Colonic mucosa (tissue), 4 donors: ENCODE measurements at places on chromosomes 16 and 17.

DNA sequence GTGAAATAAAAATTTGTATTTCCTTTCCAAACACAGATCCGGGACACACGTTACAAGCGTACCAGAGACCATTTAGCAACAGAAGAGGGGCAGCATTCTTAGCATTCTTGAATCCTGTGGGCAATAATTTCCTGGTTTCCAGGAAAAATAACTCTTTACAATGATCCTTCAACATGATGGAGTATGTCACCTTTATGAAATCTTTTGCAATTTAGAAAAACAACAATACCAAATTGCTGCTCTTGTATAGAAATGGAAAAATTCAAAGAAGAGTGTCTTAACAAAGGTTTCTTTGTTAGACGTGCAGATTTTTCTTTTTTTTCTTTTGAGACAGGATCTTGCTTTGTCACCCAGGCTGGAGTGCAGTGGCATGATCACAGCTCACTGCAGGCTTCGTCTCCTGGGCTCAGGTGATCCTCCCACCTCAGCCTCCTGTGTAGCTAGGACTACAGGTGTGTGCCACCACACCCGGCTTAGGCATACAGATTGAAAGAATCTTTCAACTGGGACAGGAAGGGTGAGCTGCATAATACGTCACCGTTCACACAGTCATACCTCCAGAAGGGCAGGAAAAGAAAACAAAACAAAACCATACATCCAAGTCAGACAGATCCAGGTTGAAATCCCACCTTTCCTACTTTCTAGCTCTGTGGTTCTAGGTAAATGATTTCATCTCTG is 10.8 kb upstream of the GCSH start:
- DNase-seq, result no peak

DNA sequence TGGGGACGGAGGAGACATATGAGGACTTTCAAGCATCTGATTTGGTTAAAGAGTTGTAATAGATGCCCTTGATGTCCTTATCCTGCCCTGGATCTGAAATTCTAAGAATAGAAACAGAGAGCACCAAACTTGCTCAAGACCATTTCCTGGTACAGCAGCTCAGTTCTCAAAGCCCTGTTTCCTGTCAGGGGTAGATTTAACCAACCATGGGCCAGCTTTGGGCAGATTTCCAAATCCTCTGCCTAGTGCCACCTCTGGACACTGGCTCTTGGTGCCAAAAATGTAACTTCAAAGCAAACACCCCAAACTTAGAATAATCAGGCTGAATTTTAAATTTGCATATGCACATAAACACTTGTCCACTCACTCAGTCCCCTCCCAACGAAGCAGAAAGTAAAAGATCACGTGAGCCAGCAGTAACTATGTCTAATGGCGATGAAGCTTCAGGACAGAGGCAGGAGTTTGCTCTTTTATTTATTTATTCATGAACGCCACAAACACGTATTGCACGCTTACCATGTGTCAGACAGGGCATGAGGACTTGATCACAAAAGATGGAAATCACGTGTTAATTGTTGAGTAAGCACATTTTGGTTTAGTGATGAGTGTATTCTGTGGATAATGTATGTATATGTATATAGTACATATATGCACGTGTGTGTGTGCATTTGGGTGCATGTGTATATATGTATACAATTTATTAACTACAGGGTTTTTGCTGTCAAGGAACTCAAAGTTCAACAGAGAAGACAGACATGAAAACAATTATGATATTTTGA is 23.1 kb upstream of the SDK2 start:
- no peak for DNase-seq

DNA sequence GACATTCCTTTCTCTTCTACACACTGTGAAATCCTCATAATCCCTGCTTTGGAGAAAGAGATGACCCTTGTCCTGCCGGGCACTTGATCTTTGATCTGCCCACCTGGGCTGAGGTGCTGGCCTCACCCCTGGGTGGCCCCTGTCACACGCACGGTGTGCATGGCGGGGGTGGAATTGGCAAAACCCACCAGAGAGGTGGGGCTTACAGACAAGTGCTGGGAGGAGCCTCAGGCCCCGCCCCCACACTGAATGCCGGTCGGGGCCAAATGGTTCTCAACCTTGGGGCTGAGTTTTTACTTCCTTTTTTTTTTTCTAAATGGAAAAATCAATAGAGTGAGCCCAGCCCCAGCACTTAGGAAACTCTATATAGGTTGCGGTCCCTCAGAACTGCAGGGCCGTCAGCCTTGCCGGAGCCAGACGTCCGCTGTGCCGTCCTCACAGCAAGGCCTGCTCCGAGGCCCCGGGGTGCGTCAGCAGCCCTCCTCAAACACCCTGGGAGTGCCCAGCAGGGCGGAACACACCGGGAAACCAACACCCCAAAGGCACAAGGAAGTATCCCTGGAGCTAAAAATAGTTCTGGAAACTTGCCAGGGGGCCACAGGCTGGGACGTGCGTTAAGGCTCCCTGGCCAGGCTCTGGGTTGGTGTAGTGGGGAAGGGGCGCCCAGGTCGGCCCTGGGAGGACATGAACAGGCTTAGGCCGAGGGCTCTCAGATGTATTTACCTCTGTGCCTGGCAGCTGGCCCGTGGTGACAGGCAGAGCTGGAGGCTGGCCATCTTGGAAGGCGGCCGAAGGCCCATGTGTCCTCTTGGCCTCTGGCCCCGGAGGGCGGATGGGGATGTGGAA is 11.0 kb downstream of the GPRC5C start:
- DNase-seq, result peak; percentile 94

- no peak for DNase-seq
Measured at GRCh38 chr17:49554694-49555494, 20.8 kb upstream of the NXPH3 start.

- peak; percentile 82 for DNase-seq
Measured at GRCh38 chr16:85369741-85370528, 243.2 kb upstream of the GSE1 start.

GRCh38 chr17:7704601-7705268 is at the start of gene EFNB3:
EFNB3 (plus strand) TSS chr17:7705202; CDS start chr17:7705599, 397 bp downstream.
- no peak for DNase-seq

- DNase-seq, result no peak
Measured at GRCh38 chr17:6420173-6420641, 14.7 kb downstream of the AIPL1 start.

DNA sequence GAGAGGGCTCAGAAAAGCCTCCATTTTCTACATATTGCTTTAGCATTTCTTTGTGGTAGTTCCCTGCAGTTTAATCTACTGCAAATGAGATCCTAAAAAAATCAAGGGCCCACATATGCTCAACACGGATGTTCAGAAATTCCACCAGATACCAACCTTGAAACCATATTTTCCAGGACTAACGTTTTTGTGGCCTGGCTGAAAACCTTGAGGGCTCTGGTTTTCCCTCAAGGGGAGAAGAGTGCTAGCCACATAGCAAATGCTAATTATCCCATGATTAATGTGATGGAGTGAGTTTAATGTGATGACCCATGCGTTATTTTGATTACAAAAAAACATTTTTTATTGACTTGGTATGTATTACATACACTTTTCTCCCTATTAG is 68.9 kb downstream of the SNX11 start:
- no peak for DNase-seq
